ENCODE measurements at places on chromosomes 7 and 10.

DNA sequence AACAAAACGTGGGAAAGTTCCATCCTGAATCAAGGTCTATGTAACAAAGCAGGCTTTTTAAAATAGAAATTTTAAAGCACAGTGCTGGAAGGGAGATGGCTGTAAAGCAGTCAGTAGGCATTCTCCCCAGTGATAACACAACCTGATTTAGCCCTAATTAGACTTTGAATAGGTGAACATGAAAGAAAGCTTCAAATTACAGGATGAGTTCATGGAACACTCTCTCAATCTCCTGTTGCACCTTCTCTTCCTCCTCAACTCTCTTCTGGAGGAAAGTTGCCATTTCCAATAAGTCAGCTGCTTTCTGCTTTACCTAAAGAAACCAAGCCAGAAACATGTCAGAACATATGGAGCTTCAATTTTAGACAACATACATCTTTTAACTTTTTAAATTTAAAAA is 20.1 kb downstream of the SFR1 start:
- H3K4me3 ChIP-seq, result no peak overlapping the region
- no peak for DNase-seq
- H3K27ac ChIP-seq, result no peak overlapping the region
- H3K4me1 ChIP-seq, result no peaks in the 10 kb centered on the region

- H3K27ac ChIP-seq, result no peak overlapping the region
- H3K36me3 ChIP-seq, result no peaks in the 10 kb centered on the region
- peaks cover 19% of the 10 kb centered on the region for H3K4me1 ChIP-seq
- peaks cover 32% of the 10 kb centered on the region for H3K27me3 ChIP-seq
- no peak for DNase-seq
Measured at GRCh38 chr10:103280506-103280905, 3.6 kb downstream of the INA start.

DNA sequence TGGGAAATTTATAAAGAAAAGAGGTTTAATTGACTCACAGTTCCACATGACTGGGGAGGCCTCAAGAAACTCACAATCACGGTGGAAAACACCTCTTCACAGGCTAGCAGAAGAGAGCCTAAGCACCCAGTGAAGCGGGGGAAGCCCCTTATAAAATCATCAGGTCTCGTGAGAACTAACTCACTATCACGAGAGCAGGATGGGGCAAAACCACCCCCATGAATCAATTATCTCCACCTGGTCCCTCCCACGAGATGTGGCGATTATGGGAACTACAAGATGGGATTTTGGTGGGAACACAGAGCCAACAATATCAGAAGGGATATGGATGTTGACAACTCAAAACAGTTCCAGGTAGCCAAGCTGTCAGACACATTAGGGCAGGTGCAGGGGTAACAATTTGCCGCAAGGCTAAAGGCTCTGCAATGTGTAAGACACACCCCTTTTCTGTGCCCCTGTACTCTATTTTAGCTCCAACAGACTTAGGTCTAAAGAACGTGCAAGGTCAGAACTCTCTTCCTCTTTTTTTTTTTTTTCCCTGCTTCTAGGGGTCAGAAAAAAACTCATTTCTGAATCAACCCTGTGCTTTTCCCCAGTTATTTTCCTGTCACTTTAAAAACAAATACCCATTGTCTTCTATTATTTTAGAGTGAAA is 30.7 kb upstream of the RBM20 start:
- H3K36me3 ChIP-seq, result no peaks in the 10 kb centered on the region
- DNase-seq, result no peak
- H3K27ac ChIP-seq, result no peak overlapping the region
- H3K4me1 ChIP-seq, result peaks cover 7% of the 10 kb centered on the region

GRCh38 chr10:124763267-124763666 is 19.1 kb upstream of the FAM53B start:
- no peaks in the 10 kb centered on the region for H3K4me1 ChIP-seq
- H3K36me3 ChIP-seq, result peaks cover 42% of the 10 kb centered on the region
- no peak for DNase-seq

- H3K4me1 ChIP-seq, result no peaks in the 10 kb centered on the region
- H3K4me3 ChIP-seq, result no peak overlapping the region
- H3K27me3 ChIP-seq, result no peaks in the 10 kb centered on the region
- no peak overlapping the region for H3K27ac ChIP-seq
Measured at GRCh38 chr10:112721080-112721698, 228.9 kb upstream of the TCF7L2 start.

DNA sequence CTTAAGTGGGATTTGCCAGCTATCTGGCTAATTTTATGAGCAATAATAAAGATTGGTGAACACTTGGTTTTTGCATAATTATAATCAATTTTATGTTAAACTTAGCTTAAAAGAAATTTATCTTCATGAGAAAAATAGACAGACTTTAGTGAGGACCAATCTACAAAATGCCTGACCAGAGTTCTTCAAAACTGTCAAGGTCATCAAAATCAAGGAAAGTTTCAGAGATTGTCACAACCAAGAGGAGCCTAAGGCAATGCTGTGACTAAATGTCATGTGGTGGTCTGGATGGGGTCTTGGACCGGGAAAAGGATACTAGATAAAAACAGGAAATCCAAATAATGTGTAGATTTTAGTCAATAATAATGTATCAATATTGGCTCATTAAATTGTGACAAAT is 17.7 kb upstream of the FAM170B start:
- H3K4me3 ChIP-seq, result no peak overlapping the region
- H3K36me3 ChIP-seq, result no peaks in the 10 kb centered on the region
- H3K27me3 ChIP-seq, result no peaks in the 10 kb centered on the region
- H3K27ac ChIP-seq, result no peak overlapping the region
- no peaks in the 10 kb centered on the region for H3K4me1 ChIP-seq

DNA sequence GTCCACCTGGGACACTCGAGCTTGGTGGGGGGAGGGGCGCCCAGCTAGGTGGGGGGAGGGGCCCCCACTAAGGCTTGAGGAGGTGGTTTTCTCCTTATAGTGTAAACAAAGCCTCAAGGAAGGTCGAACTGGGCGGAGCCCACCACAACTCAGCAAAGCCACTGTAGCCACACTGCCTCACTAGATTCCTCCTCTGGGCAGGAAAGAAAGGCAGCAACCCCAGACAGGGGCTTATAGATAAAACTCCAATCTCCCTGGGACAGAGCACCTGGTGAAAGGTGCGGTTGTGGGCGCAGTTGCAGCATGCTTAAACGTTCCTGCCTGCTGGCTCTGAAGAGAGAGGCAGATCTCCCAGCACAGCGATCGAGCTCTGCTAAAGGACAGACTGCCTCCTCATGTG is 133.1 kb downstream of the SNX13 start:
- no peak overlapping the region for H3K4me3 ChIP-seq
- DNase-seq, result no peak
- peak overlapping the region; percentile 34 for H3K27ac ChIP-seq
- no peaks in the 10 kb centered on the region for H3K36me3 ChIP-seq

DNA sequence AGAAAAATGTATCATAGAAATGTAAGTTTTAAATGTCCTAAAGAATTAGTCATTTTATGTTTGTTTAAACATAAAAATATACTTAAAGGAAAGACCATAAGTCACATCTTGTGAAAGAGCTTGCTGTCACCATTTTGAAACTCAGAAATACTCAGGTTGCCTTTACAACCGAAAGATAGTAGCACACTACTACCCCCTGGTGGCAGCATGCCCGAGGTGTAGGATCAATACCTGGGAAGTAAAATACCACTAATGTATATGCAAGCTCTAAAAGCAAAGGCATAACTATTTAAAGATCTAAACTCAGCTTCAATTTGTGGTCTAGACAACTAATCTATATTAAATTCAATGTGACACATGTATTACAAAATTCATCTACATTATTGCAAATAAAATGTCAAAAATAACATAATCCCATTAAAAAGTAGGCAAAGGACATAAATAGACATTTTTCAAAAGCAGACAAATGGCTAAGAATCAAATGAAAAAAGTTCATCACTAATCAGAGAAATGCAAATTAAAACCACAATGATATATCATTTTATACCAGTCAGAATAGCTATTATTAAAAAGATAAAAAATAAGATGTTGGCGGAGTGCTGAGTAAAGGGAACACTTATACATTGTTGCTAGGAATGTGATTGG is 47.7 kb upstream of the FGL2 start:
- no peak overlapping the region for H3K4me3 ChIP-seq
- no peaks in the 10 kb centered on the region for H3K36me3 ChIP-seq
- peak; percentile 56 for DNase-seq
- H3K27ac ChIP-seq, result no peak overlapping the region

DNA sequence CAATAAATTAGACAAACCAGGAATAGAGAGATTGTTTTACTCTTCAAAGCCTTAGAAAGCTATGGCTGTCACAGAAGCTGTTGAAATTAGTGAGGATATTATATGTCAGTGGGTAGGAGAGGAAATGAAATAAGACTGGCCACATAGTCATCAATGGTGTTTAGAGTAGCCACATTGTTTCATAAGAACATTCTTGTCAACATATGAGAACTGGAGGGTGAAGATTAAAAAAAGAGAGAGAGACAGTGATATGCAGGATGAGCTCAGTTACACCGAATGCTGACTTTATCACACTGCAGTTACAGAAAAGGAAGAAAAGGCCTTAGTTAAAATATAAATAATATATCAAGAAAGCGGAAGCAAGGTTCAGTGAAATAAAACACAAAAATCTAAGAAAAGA is 412.0 kb downstream of the CNTNAP2 start:
- H3K27me3 ChIP-seq, result no peaks in the 10 kb centered on the region
- no peaks in the 10 kb centered on the region for H3K4me1 ChIP-seq
- no peaks in the 10 kb centered on the region for H3K36me3 ChIP-seq
- H3K27ac ChIP-seq, result no peak overlapping the region
- DNase-seq, result no peak

DNA sequence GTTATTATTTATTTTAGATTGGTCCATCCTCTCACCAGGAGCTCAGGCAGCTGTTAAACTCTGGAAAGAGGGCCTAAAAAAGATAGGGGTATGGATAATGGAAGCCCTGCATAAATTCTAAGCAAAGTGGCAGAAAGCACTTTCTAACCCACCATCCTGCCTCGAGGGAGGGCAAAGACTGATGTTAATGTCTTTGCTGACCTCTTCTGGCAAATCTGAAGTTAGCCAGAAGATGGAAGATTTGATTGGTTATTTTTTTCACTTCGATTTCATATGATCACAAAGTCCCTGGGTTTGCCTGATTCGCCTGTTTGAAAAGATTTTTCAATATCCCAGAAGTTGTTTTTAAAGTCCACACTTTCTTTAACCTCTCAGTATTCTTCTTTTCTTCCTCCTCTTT is 24.8 kb downstream of the OR9A2 start:
- H3K4me3 ChIP-seq, result no peak overlapping the region
- H3K4me1 ChIP-seq, result no peaks in the 10 kb centered on the region
- no peak overlapping the region for H3K27ac ChIP-seq
- DNase-seq, result no peak
- H3K27me3 ChIP-seq, result no peaks in the 10 kb centered on the region

- no peak overlapping the region for H3K4me3 ChIP-seq
- no peaks in the 10 kb centered on the region for H3K27me3 ChIP-seq
- H3K36me3 ChIP-seq, result no peaks in the 10 kb centered on the region
- no peak overlapping the region for H3K27ac ChIP-seq
- H3K4me1 ChIP-seq, result no peaks in the 10 kb centered on the region
Measured at GRCh38 chr7:33744293-33745075, 160.9 kb upstream of the BMPER start.

DNA sequence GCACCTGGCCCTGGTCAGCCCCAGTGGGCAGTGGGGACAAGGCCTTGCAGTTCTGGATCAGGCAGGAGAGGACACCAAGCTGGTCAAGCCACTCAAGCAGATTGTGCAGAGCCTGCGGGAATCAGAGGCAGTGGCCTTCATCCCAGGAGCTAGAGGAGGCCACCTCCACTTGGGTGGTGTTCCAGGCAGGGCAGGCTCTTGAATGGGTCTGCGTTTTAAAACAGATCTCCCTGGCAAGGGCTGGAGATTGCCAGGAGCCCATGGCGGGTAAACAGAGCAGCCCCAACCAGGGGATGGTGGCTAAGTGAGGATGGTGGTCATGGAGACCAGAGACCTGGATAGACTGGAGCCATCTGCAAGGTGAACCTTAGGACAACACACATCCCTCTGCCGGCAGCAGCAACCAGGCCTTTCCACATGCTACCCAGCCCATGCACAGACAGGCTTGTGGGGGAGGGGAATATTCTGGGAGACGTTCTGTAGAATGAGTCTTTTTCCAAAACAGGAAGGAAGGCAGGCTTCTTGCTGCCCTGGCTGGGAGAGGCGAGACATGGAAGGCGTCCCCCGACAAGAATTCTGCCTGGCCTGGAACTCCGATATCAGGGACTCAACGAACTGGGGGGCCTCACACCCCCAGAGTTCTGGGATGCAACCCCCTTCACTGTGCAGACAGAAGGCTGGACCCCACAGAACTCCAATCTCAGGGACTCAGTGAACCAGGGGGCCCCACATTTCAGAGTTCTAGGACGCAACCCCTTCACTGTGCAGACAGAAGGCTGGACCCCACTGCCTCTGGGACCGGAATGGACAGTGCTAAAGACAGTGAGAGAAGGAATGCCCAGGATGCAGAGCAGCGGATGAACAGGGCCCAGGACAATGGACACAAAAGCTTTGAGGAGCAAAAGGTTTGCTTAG is 264.8 kb downstream of the PTPRN2 start:
- no peak for DNase-seq
- peaks cover 17% of the 10 kb centered on the region for H3K4me1 ChIP-seq
- H3K27ac ChIP-seq, result no peak overlapping the region
- H3K36me3 ChIP-seq, result no peaks in the 10 kb centered on the region
- H3K27me3 ChIP-seq, result peaks cover 2% of the 10 kb centered on the region
- H3K4me3 ChIP-seq, result no peak overlapping the region

- no peak overlapping the region for H3K27ac ChIP-seq
- no peaks in the 10 kb centered on the region for H3K36me3 ChIP-seq
- no peaks in the 10 kb centered on the region for H3K27me3 ChIP-seq
Measured at GRCh38 chr10:117788911-117789310, 246.4 kb downstream of the EMX2 start.

DNA sequence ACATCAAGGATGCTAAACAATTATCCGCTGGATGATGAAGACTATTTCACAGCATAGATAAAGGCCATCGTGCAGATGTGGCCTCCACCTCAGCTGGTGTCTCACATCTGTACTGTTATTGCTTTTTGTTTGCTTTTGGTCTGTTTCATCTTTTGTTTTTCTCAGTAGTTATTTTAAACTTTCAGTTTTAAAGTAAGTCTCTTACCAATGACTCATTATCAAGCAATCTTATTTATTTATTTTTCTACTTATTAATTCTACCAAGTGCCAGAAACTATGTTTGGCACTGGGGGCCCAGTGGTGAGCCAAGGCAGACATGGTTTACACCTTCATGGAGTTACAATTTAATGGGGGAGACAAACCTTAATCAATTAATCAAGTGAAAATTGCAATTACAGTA is 250.9 kb upstream of the TMEM72 start:
- H3K4me3 ChIP-seq, result no peak overlapping the region
- H3K27ac ChIP-seq, result no peak overlapping the region
- no peaks in the 10 kb centered on the region for H3K4me1 ChIP-seq
- no peak for DNase-seq

DNA sequence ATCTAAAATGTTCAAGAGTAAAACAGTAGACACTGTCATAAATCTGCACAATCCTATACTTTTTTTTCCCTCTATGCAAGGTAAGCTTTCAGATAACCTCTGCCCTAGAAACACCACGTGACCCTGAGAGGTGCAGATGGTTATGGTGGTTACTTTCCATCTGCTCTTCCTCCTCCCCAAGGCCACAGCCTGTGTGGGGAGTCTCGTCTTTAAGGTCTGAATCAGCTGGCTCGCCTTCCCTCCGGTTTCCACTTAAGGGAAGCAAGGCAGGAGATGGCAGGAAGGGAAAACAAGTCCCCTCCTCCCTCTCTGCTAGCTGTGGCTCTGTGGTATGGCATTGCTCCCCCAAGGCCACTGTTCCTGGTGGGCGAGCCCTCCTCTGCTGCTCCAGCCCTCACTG is 181.8 kb downstream of the GLI3 start:
- H3K4me1 ChIP-seq, result no peaks in the 10 kb centered on the region
- no peaks in the 10 kb centered on the region for H3K27me3 ChIP-seq
- H3K4me3 ChIP-seq, result no peak overlapping the region
- DNase-seq, result no peak

GRCh38 chr10:98486421-98486820 is 39.7 kb upstream of the HPS1 start:
- H3K27me3 ChIP-seq, result no peaks in the 10 kb centered on the region
- no peaks in the 10 kb centered on the region for H3K36me3 ChIP-seq
- no peak overlapping the region for H3K27ac ChIP-seq
- DNase-seq, result no peak
